Stomach (tissue), 19 donors: ENCODE measurements at places on chromosomes 5 and 9. TPM values are rescaled to one million over a fixed set of nuclear protein-coding genes. Genes with fewer than 3 reads are reported as not detected.

DNA sequence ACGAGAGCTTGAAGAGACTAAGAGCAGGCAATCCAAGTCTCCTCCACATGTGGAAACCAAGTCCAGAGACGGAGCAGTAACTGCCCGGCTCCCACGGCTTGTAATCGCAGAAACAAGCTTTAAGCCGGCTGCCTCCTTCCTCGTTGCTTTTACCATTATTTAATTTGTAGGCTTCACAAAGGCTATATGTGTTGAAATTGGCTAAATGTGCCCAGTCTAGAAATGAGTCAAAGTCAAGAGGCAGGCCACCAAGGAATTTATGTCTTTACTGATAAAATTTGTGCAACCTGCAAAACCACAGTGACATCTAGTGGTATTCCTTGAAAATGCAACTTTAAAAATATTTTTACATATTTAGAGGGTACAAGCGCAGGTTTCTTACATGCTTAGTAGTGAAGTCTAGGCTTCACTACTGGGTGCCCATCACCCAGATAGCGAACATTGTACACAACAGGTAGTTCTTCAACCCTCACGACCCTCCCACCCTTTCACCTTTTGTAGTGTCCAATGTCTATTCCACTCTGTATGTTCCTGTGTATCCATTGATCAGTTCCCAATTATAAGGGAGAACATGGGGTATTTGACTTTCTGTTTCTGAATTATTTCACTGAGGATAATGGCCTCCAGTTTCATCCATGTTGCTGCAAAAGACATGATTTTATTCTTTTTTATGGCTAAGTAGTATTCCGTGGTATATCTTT lies 33.5 kb upstream of the EBF1 start:
- H3K27me3 ChIP-seq: no peaks in the 10 kb centered on the region
- H3K36me3 ChIP-seq: no peaks in the 10 kb centered on the region
- no peaks in the 10 kb centered on the region for H3K4me1 ChIP-seq
- H3K4me3 ChIP-seq: no peak overlapping the region
- no peak overlapping the region for H3K27ac ChIP-seq

Gene PCDHB8
- polyA plus RNA-seq: not detected

Gene N4BP3
- 3.8 TPM for polyA plus RNA-seq

GRCh38 chr9:86246752-86247161 lies 12.7 kb downstream of the C9orf153 start:
- H3K4me3 ChIP-seq: no peak overlapping the region
- H3K27me3 ChIP-seq: no peaks in the 10 kb centered on the region
- H3K36me3 ChIP-seq: no peaks in the 10 kb centered on the region
- peak; percentile 49 for DNase-seq
- H3K4me1 ChIP-seq: no peaks in the 10 kb centered on the region

GRCh38 chr9:35287987-35288632 lies 126.3 kb downstream of the UNC13B start:
- H3K4me1 ChIP-seq: no peaks in the 10 kb centered on the region
- H3K36me3 ChIP-seq: no peaks in the 10 kb centered on the region
- no peaks in the 10 kb centered on the region for H3K27me3 ChIP-seq
- H3K27ac ChIP-seq: no peak overlapping the region
- no peak overlapping the region for H3K4me3 ChIP-seq

GRCh38 chr9:11199335-11199734 lies 586.5 kb upstream of the PTPRD start:
- DNase-seq: no peak
- no peaks in the 10 kb centered on the region for H3K36me3 ChIP-seq
- H3K27me3 ChIP-seq: no peaks in the 10 kb centered on the region
- no peak overlapping the region for H3K4me3 ChIP-seq
